Mucosa of descending colon (tissue), 3 donors: ENCODE measurements at places on chromosomes 3 and 15.

DNA sequence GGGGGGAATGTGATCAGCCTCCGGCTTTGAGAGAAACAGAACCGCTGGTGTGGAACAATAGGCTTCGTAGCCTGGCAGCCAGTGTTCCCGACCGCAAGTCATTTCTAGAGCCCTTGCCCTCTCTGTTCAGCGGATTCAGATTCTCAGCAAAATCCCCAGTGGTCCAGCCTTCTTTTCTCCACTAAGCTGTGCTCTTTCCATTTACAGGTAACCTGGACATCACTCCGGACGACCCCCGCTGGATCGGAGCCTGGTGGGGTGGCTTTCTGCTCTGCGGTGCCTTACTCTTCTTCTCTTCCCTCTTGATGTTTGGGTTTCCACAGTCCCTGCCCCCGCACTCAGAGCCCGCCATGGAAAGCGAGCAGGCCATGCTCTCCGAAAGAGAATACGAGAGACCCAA lies 250.6 kb downstream of the SLCO3A1 start:
- DNase-seq: no peak

DNA sequence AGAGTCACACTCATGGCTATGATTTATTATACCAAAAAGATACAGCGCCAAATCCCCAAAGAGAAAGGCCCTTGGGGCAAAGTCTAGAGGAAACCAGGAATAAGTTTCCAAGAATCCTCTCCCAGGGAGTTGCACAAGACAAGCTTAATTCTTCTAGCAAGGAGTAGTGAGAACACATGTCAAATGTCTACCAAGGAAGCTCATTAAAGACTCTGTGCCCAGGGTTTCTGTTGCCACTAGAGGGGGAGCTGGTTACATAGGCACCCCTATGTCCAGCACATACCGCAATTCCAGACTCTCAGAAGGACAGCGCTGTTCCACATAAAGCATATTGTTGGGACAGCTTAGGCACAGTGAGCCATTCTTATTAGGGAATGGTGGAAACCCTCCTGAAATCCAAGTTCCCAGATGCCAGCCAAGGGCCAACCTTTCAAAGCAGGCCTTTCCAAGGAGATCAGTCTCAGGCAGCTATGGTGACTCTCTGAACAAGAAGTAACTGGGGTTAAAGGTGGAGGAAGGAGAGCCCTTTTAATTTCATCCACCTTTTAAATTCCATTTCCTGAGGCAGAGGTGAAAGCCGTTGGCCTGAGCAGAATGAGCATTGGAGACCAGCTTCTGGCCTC lies 194.2 kb downstream of the UACA start:
- no peak for DNase-seq

- DNase-seq: no peak
Observed at GRCh38 chr15:51668446-51668845, 12.9 kb upstream of the SCG3 start.

DNA sequence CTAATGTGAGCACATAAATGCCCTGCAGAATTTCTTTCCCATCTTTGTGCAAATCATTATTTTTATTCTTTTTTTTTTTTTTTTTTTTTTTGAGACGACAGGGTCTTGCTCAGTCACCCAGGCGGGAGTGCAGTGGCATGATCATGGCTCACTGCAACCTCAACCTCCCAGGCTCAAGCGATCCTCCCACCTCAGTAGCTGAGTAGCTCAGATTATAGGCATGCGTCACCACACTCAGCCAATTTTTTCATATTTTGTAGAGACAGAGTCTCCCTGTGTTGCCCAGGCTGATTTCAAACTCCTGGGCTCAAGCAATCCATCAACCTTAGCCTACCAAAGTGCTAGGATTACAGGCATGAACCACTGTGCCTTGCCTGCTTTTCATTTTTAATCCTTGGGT lies 22.9 kb downstream of the DAG1 start:
- no peak for DNase-seq

DNA sequence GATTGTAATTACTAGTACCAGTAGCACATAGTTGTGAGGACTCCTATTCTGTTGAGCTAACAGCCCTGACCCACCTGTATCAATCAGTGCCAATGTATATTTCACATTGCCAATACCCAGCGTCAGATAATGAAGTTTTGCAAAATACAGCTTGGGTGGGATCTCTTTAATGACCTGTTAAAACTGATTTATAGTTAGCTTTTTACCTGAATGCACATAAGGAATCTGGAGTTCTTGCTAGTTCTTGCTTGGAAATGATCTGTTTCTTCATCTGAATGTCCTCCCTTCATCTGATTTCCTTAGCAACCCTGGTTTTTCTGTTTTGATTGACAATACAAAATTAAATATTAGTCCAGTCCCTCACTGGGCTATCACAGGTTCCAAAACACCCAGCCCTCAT lies 62.8 kb downstream of the LIPC start:
- no peak for DNase-seq

DNA sequence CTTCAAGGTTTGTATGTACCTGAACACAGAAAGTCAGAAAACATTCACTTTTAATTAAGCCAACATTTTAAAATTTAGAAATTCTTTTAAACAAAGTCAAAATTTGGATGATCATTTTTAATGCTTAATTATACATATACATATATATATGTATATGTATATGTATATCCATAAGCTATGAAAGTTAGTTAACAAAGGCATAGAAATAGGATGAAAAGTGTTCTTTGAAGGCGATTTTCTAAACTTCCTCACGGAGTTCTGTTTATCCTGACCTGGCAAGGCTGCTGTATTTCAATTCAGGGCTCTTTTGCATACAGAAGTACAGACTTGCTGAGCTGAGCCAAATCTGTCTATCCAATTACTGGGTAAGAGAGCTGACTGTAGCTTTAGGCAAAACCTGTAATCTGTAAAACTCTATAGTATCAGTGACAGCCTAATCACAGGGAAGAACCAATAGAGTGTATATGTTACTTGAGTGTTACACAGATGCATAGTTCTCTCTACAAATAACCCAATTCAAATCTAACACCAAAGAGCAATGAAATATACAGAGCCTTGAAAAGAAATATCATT lies 32.1 kb upstream of the THRB start:
- no peak for DNase-seq

DNA sequence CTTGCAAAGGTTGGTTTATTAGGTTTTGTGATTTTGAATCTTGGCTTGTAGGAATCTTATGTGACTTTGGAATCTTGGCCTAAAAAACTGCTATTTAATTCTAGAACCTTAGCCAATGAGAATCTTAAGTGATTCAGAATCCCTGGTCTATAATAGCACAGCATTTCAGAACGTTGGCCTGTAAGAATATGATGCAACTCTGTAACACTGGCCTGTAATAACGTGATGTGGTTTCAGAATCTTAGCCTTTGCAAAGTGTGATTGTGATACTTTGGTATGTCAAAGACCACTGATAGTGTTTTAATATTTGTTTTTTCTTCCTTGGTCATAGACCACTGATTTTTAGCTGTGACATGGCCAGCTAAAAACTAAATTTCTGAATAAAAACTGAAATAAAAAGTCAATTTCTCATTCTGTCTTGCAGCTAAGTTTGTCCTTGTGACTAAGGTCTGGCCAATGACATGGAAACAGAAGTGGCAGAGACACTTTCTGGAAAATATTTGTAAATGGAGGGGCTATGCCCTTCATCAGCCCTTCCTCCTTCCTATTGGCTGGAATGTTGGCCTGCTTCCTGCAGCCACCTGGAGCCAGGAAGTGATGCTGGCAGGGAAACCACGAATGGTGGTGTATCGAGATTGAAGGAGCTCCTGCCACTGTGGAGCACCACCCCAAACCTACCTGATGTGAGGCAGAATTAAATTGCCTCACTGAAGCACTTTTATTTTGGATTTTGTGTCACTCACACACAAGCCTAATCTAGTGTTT lies 42.3 kb upstream of the CORO2B start:
- no peak for DNase-seq

GRCh38 chr3:97960993-97961766 lies 11.1 kb downstream of the RIOX2 start:
- DNase-seq: no peak

DNA sequence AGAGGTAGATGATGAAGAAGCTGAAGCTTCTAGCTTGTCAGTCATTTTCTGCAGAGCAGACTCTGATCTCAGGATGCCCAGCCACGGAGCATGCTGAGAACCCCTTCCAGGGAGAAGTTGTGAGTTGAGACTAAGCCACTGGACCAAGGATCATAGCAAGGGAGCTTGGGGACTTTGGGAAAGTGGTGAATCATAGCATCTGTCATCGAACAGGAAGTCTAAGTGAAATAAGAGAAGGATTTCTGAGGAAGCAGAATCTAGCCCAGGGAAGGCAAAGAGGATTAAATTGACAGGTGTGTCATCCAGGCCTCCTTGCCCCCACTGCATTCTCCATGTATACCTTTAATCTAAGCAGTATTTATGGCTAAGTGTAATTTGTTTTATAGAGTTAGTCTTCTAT lies 71.8 kb upstream of the TMEM108 start:
- no peak for DNase-seq

DNA sequence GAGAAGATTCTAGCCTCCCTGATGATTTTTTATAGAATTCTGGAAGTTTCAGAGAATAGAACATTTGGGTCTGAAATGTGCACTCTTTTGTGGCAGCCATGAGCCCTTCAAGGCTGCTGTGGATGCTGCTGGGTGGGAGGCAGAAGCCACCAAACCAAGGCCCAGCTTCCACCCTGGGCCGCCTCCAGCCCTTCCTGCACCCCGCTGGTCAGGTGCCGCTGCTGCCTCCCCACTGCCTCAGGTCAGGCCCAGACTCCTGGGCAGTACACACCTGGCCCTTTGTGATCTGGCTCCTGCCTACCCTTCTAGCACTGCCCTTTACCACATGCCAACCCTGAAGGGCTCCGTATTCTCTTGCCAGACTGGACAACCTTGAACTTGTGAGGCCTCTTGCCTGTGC lies 28.3 kb downstream of the PPCDC start:
- no peak for DNase-seq

GRCh38 chr3:153284282-153284938 lies 122.4 kb downstream of the RAP2B start:
- no peak for DNase-seq

GRCh38 chr3:1026395-1026794 lies 66.4 kb upstream of the CNTN6 start:
- DNase-seq: no peak

- peak; percentile 58 for DNase-seq
Observed at GRCh38 chr3:52225452-52226228, at the start of gene TLR9. TSS of gene TLR9 (minus strand) at chr3:52225645. CDS start at chr3:52225529, 116 bp downstream.

GRCh38 chr15:83954506-83954905 lies 281.1 kb upstream of the GOLGA6L4 start:
- no peak for DNase-seq

- DNase-seq: peak; percentile 76
Observed at GRCh38 chr15:77107531-77108355, 36.8 kb upstream of the TSPAN3 start.

GRCh38 chr15:44489464-44489863 lies 47.5 kb upstream of the EIF3J start:
- DNase-seq: no peak

DNA sequence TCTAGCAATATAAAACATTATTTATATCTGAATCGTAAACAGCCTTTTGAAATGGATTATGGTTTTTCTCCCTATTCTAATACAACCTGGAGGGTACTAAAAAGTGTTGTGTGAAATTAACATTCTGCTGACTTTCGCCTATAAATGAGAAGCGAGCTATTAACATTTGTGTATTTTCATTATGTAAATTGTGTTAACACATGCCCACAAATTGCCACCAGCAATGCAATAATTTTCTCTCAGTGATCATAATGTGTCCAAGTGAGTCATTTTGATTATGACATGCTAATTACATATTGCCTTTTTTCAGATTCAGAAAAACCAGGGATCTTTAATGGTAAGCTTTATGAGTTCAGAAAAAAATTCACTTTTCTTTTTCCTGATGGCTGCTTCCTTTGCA lies 77.4 kb upstream of the SKOR1 start:
- DNase-seq: no peak

DNA sequence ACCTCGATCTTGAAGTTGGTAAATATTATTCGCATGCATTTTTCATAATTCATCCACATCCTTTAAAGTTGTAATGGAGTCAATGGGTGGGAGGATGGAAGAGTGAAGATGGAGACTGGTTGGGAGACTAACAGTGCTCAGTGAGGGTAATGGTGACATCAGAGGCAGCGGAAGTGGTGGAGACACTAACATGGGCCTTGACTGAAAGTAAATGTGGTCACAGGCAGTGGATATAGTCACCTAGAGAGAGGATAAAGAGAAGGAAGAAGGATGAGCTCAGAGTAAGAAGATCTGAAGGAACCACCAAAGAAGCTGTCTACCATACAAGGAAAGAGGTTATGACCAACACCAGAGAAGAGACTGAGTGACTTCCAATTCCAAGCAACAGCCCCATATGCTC lies 281.6 kb upstream of the STT3B start:
- no peak for DNase-seq

- no peak for DNase-seq
Observed at GRCh38 chr3:79255702-79256101, 512.1 kb downstream of the ROBO1 start.

DNA sequence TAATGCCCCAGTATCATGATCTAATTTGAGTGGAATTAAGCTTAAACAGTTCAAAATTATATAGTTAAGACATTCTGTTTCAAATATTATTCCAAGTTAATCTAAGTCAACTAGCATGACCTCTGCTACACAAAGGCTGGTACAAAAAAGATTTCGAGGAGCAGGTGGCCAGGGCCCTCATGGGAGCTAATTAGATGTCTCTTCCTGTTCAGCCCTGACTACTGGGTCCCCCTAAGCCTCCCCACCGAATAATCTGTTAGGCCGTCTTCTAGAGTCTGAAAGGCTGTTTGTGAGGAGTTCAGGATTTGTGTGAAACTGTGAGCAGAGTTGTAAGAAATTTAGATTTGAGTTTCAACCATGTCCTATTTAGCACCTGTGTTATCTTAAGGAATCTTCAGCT lies 75.4 kb downstream of the PPM1L start:
- no peak for DNase-seq

DNA sequence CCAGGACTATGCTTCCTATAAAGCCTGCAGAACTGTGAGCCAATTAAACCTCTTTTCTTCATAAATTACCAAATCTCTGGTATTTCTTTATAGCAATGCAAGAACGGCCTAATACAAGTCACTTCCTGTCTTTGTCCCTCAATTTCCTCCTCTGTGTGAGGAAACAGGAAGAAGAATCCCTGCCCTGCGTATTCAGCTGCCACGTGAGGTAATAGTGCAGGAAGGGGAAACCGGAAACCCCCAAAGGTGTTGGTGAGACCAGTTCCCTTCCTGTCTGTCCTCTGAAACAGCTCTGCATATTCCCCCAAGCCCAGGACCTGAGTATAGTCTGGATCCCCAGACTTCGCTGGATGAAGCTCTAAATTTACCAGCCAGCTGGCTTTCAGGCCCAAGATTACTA lies 18.1 kb upstream of the PTPN23 start:
- no peak for DNase-seq

GRCh38 chr3:183909030-183909600 lies 24.4 kb upstream of the PARL start:
- no peak for DNase-seq

- DNase-seq: no peak
Observed at GRCh38 chr15:47862402-47862801, 145.1 kb downstream of the SEMA6D start.

DNA sequence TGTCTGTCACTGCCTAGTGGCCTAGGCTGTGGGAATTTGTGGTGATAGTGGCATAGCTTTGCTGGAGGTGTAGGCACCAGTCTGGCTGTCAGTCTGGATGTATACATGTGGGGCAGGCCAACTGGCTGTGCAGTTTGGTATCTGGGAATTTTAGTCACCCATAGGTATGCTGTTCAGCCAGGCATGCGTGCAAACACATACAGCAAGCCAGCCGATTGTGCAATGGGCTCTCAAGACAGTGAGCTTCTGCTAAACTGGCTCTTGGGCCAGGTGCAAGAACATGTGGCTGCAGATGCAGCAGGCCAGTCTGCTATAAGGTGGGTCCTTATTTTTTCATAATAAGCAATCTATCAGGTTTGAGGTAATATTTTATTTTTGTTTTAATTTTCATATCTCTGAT lies 87.1 kb upstream of the PLSCR5 start:
- no peak for DNase-seq
